Cardiac septum (tissue), 1 donor: ENCODE measurements at places on chromosomes 16 and 17. TPM values are rescaled to one million over a fixed set of nuclear protein-coding genes. Genes with fewer than 3 reads are reported as not detected.

DNA sequence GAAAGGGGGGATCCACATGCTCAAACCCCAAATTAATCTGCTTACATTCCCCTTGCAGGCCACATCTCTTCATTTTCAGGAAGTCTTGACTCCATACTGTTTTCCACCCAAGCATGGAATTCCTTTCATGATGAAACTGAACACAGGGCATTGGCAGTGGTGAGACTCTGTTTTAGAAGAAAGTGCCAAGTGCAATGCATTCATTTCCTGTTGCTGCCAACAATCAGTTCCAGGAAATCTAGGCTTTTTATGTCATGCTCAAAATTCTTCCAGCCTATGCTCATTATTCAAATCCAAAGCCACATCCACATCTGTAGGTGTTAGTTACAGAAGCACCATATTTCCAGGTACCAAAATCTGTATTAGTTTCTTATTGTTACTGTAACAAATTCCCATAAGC lies 4.1 kb downstream of the CCL2 start:
- DNase-seq: no peak

GRCh38 chr16:70478912-70479341 lies 24.5 kb downstream of the FCSK start:
- DNase-seq: no peak

DNA sequence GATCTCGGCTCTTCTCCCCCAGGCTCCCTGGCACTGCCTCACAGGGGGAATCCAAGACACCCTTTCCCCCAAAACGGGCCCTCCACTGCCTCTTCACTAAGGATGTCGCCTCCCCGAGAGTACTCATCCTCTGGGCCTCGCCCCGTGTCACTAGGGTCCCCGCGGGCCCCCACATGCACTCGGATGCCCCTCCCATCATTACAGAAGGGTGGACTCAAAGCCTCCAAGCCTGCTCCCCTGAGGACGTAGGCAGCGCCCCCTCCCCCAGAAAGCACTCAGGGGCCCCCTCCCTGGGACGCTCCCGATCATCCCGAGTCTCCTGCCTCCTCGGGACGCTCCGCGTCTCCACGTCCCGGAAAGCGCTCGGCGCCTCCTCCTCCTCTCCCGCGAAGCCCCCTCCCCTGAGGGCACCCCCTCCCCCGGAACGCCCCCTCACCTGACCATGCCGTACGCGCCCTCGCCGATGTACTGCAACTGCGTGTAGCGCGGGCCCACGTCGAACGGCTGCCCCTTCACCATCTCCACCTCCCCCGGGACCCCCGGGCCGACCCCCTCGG lies 338 bp downstream of the MAPK3 start:
- DNase-seq: no peak

GRCh38 chr17:76415786-76416185 lies 31.4 kb downstream of the SPHK1 start:
- no peak for DNase-seq

GRCh38 chr17:36481829-36482228 lies 4.7 kb upstream of the ZNHIT3 start:
- no peak for DNase-seq

DNA sequence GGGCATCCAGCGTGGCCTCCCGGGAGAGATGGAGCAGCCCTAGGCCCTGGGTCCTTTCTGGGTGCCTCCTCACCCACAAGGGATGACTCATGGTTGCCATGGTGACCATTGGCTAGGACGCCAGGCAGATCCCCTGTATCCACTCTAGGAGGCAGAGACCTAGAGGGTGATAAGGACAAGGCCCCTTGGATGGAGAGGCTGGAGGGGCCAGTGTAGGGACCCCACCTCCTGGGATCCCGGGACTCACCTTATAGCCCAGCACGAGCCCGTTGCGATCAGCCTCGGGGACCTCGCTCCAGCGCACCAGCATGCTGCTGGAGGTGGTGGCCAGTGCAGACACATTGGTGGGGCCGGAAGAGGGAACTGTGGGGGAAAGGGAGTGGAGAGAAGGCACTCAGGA lies 82.2 kb upstream of the CDC42EP4 start:
- no peak for DNase-seq

- DNase-seq: no peak
Measured at GRCh38 chr17:27244011-27244410, 49.9 kb upstream of the WSB1 start.

- DNase-seq: no peak
Measured at GRCh38 chr16:2507052-2507659, 6.6 kb upstream of the ATP6V0C start.

The KRT39 gene
- total RNA-seq: not detected

The ABCC6 gene
- total RNA-seq: 0.38 TPM

The PARN gene
- 20.3 TPM for total RNA-seq
